M059J (cell line): ENCODE measurements at places on chromosomes 3 and 15.

DNA sequence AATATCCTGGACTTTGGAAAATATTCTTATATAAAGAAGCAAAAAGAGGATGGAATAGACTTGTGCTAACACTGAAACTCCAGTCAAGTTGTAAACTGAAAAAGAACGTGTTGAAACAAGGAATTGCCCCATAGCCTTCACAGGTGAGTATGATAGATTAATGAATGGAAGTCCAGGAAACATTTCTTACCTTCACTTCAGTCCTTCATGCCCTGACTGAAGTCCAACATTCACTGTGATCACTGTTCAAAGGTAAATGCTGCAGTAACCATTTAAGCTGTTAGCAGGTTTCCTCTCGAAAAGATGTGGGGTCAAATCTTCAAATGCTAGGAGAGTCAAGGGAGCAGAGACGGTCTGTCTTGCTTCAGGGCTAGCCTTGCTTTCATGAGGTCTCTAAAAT is 46.1 kb downstream of the SLC30A4 start:
- no peak for DNase-seq

- DNase-seq: no peak
Observed at GRCh38 chr15:29067949-29068348, 182.2 kb downstream of the APBA2 start.

DNA sequence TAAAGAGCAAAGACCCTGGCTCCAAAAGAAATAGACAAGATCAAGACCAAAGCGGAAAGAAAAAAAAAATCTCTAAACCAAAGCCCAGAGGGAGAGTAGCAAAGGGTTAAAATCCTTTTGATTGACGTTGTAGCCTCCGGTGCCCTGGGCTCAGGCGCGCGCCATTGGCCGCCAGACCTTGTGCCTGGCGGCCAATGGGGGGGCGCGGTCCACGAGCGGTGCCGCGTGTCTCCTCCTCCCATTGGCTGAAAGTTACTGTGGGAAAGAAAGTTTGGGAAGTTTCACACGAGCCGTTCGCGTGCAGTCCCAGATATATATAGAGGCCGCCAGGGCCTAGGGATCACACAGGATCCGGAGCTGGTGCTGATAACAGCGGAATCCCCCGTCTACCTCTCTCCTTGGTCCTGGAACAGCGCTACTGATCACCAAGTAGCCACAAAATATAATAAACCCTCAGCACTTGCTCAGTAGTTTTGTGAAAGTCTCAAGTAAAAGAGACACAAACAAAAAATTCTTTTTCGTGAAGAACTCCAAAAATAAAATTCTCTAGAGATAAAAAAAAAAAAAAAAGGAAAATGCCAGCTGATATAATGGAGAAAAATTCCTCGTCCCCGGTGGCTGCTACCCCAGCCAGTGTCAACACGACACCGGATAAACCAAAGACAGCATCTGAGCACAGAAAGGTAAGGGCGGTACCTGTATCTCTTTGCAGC is at the start of gene HES1:
Gene HES1, plus strand, starts transcription at position 343 of the 713 bp plus-strand sequence. Its CDS starts 233 bp downstream, at position 576.
- peak; percentile 98 for DNase-seq

DNA sequence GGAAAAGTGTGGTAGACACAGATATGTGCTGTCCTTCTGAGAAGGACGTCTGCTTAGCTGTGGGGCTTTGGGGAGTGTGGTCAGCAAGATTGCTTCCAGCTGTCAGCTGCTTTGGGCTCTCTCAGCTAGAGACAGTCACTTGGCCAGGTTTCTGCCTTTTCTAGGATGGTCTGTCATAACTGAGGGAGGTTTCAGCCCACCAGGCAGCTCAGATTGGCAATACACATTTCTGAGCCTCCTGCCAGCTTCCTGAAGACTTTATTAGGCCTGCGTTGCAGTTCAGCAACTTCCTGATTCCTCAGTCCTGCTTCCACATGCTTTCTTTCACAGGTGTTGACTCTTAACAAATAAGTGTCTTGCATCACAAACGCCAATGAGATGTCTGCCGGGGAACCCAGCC is 286.5 kb downstream of the SQOR start:
- DNase-seq: peak; percentile 25

DNA sequence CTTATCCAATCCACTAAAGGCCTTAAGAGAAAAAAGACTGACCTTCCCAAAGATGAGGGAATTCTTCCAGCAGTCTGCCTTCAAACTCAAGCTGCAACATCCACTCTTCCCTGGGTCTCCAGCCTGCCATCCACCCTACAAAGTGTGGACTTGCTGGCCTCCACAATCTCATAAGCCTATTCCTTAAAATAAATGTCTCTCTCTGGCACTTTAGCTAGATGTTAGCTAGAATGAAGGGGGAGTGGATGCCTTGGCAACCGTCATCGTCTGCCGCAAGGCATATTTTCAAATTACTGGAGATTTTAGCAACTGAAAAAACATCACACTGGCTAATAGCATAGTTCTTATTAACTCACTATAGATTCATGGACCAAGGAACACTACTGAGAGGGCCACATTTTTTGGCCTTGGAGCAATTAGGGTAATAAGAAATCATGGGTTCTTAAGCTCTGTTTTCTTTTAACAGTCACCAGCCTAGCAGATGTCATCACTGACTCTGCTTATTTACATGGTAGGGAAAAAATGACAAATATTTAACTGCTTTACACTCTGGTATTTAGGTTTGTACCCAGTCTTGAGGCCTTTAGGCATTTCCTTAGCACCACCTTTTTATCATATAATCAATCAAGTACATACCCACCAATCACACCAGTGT is 245.3 kb downstream of the MYRIP start:
- no peak for DNase-seq

- DNase-seq: no peak
Observed at GRCh38 chr3:26145769-26146168, 355.9 kb downstream of the OXSM start.

DNA sequence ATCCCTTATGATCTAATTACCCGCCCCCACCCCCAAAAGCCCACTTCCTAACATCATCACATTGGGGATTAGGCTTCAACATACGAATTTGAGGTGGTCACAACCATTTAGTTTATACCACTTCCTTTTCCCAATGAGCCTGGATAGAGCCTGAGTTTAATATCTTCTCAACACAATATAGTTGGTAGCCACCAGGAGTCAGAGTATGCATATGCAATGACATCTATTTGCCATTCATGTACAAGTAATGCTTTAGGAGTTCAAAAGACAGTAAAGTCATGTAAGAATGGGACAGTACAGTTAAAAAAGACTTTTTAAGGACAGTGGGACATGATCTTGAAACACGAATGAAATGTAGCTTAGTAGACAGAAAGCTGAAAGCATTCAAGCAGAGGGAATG is 172.4 kb downstream of the DCLK3 start:
- DNase-seq: peak; percentile 25

- DNase-seq: no peak
Observed at GRCh38 chr15:27828746-27829145, 270.4 kb downstream of the OCA2 start.

- no peak for DNase-seq
Observed at GRCh38 chr3:186464424-186465093, 79.6 kb downstream of the CRYGS start.

DNA sequence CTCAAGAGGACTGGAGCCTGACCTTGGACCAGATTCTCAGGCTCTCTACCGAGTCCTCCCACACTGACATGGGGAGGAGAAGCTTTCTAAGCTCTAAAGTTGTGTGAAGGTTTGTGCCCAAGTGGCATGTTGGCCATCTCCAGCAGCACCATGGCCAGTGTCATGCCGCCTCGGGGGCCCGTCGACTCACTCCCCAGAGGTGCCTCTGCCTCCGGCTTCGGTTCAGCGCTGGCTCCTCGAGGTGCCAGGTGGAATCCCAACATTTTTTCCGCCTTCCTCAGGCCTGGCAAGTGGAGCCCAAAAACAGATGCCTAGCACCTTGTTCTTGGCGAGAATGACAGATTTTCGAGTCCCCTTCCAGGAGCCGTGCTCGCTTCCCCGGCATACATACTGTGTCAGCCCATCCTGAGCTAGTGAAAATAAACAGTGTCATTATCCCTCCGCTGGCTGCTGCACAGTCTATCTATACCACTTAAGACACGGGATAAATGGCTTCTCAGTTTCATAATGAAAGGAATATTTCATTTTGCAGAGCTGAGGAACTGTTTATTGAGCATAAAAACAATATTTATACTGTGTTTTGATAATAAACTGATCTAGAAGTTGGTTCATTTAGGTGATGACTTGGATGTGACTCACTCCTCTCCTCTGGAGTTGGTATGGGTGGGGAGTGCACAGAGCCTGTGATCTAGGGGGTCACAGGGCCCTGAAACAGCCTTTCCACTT is 328.5 kb upstream of the TLE3 start:
- DNase-seq: peak; percentile 41

DNA sequence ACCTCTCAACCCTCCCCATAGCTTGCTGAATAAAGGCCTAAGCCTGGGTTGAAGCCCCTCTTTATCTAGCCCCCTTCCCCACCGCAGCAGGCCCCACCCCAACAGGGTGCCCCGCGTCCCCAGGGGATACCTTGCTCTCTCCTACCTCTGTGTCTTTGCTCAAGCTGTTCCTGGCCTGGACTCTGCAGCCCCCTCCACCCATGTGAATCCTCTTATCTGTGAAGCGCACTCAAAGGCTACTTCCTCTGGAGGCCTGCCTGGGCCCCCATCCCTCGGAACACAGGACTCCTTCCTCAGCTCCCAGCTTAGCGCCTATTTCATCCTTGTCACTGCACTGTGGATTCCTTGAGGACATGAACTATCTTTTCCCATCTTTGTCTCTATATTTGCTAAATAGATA is 61.4 kb upstream of the HERC1 start:
- DNase-seq: no peak

GRCh38 chr15:51505251-51505650 is 117.3 kb downstream of the DMXL2 start:
- no peak for DNase-seq

DNA sequence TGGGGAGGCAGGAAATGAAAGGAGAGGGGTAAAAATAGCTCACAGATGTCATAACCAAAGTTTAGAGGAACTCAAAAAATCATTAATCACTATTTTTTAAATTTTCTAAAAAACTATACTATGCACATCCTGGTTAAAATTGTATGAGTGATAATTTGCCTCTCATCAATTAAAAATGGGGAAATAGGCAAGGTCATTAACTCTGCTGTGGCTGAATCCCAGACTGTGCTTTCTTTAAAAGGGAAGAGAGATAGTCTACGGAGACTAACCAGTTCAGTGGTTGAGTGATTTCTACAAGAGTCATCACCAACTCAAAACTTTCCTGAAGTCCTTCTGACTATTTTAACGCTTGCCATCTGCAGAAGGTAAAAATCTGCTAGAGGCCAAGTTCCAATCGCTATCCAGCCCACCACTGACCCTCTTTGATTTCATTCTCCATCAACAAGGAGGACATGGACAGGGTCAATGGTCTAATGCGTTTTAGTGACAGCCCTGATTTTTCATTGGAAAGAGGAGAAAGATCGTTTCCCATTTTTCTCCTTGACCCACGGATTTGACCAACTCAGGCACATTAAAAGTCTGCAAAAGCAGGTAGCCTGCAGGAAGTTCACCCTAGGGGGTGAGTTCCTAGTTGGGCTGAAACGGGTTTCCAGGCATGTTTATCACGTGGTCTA is 850 bp downstream of the SUCLG2 start:
- DNase-seq: no peak

DNA sequence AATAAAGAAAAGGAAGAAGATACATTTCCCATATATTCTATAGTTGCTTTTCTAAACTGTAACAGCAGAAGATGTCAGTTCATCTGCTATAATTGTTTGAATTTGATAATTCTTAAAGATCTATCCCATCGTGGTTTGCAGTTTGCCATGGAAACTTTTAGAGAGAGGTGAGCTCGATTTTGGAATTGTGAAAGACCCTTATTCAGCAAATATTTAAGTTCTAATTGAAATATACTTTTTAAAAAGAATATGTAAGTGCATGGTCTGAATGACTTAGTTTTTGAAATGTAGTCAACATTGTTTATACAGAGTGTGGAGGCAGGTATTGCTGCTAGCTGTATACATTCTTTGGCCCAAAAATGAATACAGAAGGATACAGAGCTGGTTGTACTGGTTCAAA is 127.7 kb downstream of the PDE8A start:
- DNase-seq: no peak

- peak; percentile 89 for DNase-seq
Observed at GRCh38 chr3:194300382-194300758, 50.8 kb downstream of the CPN2 start.

DNA sequence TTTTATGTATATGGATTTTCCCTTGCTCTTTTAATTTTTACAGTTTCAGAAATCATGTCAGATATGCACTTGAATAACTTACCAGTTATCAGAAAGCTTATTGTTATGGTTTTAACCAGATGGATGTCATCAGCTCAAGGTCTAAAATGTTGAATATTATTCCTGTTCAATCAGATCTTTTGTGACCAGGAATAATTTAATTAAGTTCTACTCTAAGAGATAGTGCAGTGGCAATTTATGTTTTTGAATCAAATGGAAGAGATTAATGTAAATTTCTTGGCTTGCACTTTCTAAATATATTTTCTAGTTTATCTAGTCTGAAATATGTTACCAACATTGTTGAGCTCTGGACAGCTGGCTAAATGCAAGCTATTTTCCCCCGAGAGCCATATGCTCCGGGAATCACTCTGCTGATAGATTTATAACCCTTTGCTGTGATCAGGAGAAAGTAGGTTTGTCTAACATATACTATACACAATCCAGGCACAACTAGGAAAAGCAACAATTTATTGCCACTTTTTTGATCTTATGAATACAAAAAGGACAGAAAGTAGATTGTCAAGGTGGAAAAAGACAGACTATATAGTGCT is 76.8 kb upstream of the CD96 start:
- no peak for DNase-seq

- no peak for DNase-seq
Observed at GRCh38 chr3:48518069-48518468, 14.1 kb upstream of the SHISA5 start.

DNA sequence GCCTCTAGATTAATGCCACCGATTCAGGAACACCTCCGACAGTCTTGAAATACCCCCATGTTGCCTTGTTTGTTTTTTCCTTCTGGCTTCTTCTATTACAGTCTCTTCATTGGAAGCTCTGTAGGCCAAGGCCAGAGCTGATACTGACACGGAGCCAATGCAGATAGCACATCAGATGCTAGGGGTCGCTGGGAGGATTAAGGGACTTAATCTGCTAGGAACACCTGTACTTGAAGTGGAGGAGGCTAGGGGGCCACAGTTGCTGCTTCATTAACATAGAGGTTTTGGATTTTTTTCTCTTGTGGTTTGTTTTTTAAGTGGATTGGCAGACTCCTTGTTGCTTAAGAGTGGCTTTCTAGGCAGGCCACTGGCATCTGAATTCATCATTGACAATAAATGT is 49.6 kb downstream of the PARP14 start:
- peak; percentile 20 for DNase-seq

DNA sequence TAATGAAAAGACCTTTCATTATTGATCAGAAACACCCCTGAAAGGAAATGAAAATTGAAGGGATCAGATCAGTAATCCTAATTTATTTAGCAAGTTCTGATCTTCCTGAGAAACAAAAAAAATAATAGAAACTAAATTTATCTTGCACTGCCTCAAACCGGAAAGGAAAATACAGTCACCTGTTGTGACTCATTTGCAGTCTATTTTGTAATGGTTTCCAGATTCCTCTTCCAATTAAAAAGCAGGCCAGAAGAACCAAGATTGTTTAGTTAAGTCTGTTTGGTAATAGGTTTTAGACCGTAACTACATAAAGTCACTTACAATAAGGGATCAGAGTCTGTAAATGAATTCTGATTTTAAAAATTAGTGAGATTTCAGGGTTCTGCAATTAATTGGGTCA is 49.7 kb upstream of the ATOSA start:
- DNase-seq: peak; percentile 81

- no peak for DNase-seq
Observed at GRCh38 chr3:185928496-185928895, 9.3 kb downstream of the TRA2B start.

- no peak for DNase-seq
Observed at GRCh38 chr3:44883213-44883955, 9.0 kb downstream of the TGM4 start.

- no peak for DNase-seq
Observed at GRCh38 chr15:81111510-81112470, 22.3 kb upstream of the CFAP161 start.
